ENCODE measurements at places on chromosomes 11 and 22.

- peak; percentile 50 for DNase-seq
Observed at GRCh38 chr11:27319072-27319471, 43.9 kb downstream of the CCDC34 start.

GRCh38 chr11:104728927-104729326 lies 169.3 kb downstream of the CASP12 start:
- no peak for DNase-seq

DNA sequence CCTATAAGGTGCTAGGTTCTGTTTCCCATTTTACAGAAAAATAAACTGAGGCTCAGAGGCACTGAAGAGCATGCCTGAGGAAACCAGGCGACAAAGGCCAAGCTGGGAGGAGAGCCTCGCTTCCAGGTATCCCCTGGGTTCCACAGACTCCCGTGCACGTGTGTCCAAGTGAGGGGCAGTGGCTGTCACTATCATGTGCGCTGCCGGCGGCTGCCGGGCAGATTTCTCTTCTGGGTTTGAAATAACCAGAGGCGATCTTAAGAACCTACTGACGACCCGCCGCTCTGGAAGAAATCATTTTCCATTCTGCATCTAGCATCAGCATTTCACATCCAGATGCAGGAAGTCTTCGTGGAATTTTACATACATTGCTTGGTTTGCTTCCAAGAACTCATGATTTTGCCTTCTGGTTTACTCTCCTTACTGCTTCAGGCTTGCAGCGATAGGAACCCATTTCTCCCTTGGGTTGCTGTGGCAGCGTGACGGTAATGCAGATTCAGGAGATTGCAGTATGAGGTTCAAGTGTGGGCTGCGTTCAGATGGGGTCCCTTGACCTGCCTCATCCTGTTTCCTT lies 28.6 kb downstream of the ARHGAP8 start:
- no peak for DNase-seq

DNA sequence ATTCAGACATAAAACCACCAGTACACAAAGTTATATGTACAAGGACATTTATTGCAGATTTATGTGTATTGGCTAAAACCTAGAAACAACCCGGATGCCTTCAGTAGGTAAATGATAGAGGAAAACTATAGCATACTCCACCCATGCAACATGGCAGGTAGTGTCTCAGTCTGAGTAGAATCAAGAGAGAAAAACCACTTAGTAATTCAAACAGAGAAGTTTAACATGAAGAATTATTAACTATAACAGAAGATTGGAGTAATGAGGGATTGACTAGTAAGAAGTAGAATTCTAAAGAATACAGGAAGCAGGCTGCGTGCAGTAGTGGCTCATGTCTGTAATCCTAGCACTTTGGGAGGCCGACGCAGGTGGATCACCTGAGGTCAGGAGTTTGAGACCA lies 16.2 kb upstream of the SPTY2D1 start:
- no peak for DNase-seq

GRCh38 chr11:93244018-93244417 lies 46.2 kb upstream of the SLC36A4 start:
- DNase-seq: no peak

GRCh38 chr22:27778294-27779090 lies 23.1 kb downstream of the MN1 start:
- no peak for DNase-seq

DNA sequence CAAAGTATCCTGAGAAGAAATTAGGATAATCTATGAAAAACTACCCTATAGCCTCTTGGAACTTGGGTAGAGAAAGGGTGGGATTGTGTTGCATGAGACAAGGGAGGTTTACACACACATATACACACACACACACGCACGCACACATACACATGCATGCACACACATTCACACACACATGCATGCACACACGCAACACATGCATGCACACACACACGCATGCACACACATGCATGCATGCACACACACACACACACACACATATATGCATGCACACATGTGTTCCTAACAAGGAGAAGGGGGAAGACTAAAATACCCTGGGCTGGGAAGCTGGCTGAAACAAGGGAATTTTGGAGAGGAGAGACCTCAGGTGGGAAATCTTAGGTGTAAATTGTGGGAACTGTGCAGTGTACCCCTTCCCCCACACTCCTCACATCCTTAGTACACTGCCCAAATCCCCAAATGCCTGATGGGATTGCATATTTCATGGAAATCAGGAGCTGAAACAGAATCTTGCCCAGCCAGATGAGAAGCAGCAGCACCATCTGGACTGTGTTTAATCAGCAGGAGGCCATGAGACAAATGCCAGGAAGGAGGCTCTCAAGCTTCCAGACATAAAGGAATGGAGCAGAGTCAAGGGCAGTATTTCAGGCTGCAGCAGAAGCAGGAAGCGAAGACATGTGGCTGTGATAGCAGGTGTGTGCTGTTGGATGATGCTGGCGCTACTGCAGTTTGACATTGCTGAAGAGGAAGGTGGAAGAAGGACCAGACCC lies 14.6 kb upstream of the POLD3 start:
- DNase-seq: no peak

GRCh38 chr11:37755521-37755920 lies 1157.5 kb upstream of the RAG2 start:
- DNase-seq: no peak

GRCh38 chr11:94895971-94896370 lies 77.4 kb downstream of the CWC15 start:
- DNase-seq: peak; percentile 76

GRCh38 chr11:65786786-65787636 lies at the start of gene OVOL1:
OVOL1 (plus strand) TSS chr11:65787063; CDS start chr11:65787374, 311 bp downstream.
- peak; percentile 93 for DNase-seq

GRCh38 chr22:20063271-20064139 lies 16.5 kb upstream of the DGCR8 start:
- DNase-seq: no peak

- DNase-seq: peak; percentile 59
Observed at GRCh38 chr22:21726650-21727049, 8.9 kb downstream of the YPEL1 start.

- DNase-seq: peak; percentile 15
Observed at GRCh38 chr11:43833657-43834073, 47.0 kb upstream of the ALKBH3 start.

DNA sequence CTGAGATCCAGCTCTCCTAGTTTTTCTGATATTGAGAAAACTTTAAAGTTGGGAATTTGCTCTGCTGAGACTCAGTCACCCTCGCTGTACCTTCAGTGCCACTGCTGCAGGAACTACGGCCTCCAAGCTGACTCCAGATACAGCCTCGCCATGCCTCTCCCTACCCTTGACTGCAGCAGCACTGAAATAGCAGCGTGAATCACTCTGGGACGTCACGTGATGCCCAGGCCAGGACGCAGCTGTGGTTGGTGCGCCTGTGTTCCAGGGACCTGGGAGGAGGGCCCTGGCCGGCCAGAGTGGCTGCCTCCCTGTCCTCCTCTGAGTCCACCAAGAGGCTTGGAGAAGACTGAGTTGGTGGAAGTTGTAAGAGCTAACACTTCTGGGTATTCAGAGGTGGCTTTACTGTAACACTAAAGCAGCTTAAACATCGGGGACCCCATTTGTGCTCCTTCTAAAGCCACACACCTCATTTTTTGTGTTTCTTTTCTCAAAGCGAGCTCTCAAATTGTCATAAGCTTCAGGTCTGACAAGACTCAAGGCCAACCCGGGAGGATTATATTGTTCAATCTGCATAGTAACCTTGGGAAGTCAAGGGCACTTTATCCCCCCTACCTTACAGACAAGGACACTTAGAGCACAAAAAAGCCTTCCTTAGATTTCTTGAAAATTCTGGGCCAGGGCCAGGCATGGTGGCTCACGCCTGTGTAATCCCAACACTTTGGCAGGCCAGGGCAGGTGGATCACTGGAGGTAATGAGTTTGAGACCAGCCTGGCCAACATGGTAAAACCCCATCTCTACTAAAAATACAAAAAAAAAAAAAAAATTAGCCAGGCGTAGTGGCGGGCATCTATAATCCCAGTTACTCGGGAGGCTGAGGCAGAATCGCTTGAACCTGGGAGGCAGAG lies 4.2 kb upstream of the STIP1 start:
- peak; percentile 93 for DNase-seq

GRCh38 chr11:8442301-8442700 lies 151.7 kb downstream of the STK33 start:
- DNase-seq: no peak

GRCh38 chr11:64854534-64855502 lies 10.4 kb upstream of the CDC42BPG start:
- DNase-seq: peak; percentile 100

DNA sequence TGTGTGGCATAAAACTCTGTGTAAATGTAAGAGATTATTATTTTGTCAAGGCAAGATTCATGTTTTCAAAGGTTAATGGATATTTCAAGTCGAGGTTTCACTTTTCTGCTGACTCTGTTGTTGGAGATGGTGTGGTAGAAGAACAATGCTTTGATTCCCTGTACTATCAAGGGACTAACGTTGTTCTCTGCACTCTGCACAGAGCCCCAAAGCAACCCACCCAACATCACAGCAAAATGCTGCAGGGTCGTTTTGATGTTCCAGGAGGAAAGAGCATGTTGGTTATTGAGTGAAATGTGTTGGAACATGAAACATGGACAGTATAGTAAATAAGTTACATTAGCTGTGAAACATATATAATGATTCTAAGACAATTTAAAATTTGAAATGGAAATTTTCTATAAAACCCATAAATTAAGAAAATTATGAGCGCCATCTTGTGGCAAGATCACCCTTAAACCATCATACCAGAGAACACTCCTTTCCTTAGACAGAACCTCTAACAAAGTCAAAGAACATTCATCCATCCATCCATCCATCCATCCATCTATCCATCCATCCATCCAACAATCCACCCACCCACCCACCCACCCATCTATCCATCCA lies 164.4 kb upstream of the ZBED5 start:
- DNase-seq: peak; percentile 57

DNA sequence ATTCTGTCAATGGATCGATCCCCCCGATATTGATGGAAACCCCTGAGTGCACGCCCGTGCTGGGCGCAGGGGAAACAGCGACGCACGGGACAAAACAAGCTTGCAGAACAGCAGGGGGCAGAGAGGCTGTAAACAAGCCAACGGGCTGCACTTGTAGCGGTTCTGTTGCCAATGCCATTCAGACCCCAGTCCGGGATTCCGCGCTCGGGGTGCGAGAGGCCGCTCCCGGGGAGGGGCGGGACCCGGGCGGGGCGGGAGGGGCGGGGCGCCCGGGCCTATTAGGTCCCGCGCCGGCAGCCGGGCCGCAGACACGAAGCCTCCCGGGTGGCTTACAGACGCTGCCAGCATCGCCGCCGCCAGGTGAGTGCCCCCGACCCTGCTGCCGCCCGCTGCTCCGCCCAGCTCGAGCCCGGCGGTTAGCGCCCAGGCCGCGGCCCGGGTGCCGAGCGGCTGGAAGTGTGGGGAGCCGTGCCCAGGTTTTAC lies at the start of gene BIK:
TSS of gene BIK (plus strand) at position 307 of the 483 bp plus-strand sequence. CDS start 13,273 bp downstream, outside the sequence.
- peak; percentile 44 for DNase-seq

DNA sequence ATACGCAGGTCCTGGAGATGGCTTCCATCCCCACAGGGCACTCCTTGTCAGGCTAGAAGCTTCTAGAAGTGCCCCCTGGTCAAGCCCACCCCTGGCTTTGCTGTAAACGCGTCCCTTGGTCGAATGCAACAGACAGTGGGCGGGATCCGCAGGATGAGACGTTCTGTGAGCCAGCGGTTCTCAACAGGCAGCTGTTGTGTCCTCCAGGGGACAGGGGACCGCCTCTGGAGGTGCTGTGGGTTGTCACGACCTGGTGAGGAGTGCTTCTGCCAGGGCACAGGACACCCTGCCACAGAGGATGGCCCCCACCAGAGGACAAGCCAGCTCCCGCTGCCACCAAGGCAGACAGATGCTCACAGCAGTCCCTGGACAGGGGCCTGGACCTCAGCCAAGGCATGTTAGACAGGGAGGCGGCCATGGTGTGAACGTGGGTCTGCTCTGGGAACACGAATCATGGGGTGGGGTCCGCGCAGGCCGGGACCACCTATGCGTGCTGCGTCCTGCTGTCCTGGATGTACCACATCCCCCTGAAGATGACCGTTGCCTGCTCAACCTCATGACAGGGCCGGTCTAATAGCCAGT lies 11.7 kb downstream of the CRELD2 start:
- no peak for DNase-seq

DNA sequence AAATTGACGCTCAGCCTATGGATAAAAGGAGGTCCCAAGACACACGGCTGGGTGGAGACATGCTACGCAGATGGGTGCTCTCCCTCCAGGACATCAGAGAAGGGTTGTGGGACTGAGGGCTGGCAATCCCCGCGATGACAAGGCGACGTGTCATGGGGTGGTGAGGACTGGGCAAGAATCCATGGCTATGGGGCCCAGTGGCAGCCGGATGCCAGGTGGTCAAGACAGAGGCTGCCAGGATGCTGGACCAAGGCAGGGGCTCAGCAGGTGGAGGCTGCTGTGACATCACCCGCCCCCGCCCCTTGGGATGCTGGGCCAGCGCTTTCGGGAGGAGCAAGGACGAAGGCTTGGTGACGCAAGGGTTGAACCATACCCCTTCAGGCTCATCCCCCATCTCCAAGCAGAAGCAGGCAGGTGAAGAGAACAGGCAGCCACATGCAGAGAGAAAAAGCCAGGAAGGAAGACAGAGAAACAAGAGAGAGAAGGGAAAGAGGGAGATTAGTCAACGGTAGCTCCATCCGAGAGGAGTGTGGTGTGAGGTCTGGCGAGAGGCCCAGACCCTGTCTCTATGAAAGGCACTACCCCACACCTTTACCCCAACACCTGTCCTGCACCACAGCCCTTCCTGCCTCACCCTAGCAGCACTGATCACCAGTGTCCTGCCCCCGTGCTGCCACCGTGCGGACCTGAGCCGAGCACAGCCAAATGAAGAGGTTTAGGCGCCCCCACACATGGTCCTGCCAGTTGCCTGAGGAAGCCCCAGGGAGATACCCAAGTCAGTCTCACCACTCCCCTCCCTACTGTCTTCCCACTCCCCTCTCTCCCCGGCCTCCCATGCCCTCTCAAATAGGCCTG lies 24.1 kb upstream of the RASL10A start:
- DNase-seq: peak; percentile 69

GRCh38 chr11:130166457-130166784 lies 6.8 kb downstream of the ST14 start:
- peak; percentile 99 for DNase-seq

- DNase-seq: no peak
Observed at GRCh38 chr11:61923166-61924063, 6.0 kb upstream of the RAB3IL1 start.

DNA sequence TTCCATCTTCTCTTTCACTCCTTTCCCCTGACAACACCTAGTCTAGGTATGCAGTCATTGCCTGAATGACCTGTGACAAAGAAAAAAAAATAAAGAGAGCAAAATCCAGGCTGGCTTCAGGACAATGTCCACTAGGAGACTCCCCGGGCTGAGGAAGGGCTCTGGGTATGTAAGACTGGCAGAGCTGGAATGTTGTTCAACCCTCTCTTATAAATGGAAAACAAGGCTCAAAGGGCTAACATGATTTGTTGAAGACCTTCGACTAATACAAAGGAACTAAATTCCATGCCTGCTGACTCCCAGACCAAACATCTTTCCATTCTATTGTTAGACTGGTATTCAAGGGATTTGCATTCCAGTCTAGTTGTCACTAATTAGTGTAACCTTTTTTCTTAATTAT lies 122.2 kb downstream of the ARL14EP start:
- no peak for DNase-seq

DNA sequence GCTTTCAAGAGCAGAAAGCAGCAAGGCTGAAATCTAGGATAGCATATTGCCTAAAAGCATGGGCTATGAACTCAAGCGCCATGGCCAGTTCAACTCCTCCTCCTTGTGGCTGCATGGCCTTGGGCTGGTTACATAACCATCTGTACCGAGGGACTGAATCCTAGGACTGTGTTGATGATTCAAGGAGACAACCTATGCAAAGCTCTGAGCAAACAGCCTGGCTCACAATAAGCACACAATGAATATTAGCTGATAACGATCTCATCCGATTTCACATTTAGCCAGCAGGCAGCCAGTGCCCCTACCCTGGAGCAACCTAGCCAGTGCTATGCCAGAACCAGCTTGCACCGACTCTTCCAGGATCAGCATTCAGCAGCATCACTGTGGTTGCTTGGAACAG lies 698.4 kb downstream of the TBC1D22A start:
- DNase-seq: peak; percentile 47
